Aorta (tissue), 5 donors: ENCODE measurements at places on chromosomes 6 and 20. TPM values are rescaled to one million over a fixed set of nuclear protein-coding genes. Genes with fewer than 3 reads are reported as not detected.

LAMA2 gene
- 40.9 TPM for total RNA-seq

GRCh38 chr6:69813508-69813907 is 16.7 kb upstream of the LMBRD1 start:
- DNase-seq, result no peak

MOG gene
- not detected for total RNA-seq

DNA sequence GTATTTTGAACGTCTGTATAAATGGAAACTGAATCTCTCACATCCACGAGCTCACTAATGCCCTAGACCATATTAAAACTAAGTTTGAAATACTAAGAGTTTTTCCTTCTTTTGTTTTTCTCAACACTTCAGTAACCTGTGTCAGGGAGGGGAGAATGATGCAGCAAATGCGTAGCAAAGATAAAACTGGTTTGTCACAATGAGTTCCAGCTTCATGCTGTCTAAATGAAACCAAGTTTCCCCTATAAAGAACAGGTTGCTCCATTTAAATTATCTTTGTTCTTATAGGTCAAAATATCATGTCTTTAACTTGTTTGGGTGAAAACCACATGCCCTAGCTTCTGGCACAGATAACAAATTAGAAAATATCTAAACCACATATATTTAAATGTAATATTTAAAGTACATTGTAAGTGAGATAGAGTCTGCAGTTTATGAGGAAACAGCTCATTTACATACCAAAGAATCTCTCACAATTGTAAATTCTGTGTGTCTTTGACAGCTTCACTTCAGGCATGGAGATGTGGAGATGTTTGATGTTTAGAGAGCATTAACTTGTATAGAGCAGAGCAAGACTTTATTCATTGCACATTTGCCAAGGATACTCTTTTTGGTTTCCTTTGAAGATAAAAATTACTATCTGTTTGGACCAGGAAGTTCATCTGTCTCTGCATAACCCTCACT is 7.3 kb downstream of the TRDN start:
- DNase-seq, result no peak

GRCh38 chr6:16684195-16684689 is 77.0 kb downstream of the ATXN1 start:
- no peak for DNase-seq
